Endothelial cell of umbilical vein (primary cell): ENCODE measurements at places on chromosomes 7 and 10. TPM values are rescaled to one million over a fixed set of nuclear protein-coding genes. Genes with fewer than 3 reads are reported as not detected.

GRCh38 chr10:80188713-80189112, 16.6 kb downstream of the ANXA11 start:
- DNase-seq: no peak

- no peak for DNase-seq
These were observed 54.4 kb downstream of the ZNF503 start for GRCh38 chr10:75347186-75347585.

The TMED4 gene
- 63.4 and 65.4 TPM in 2 replicates for total RNA-seq

DNA sequence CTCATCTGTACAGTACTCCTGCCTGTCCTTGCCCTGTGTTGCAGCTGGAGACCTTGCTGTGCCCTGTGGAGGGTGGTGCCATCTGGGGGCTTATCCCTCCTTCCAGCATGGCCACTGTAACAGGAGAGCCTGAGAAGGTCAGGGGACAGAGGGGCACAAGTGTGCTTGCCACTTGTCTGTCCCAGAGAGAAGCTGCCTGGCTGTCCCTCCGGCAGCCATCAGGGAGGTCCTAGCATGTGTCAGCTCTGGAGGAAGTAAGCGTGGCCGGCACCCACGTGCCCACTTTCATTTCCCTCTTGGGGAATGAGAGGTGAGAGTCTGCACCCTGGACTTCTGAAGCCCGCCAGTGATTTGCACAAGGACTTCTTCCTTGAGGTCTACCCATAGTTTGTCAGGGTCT, 97.0 kb upstream of the PPIF start:
- no peak for DNase-seq

The RNLS gene
- total RNA-seq: 2.5 and 3.6 TPM in 2 replicates

GRCh38 chr7:139950881-139951525, 111.7 kb downstream of the PARP12 start:
- no peak for DNase-seq

GRCh38 chr10:30495687-30496086, 61.7 kb downstream of the MAP3K8 start:
- no peak for DNase-seq

- no peak for DNase-seq
These were observed 182.6 kb downstream of the PON1 start for GRCh38 chr7:95141755-95142154.

The SRRM3 gene
- total RNA-seq: 4.8 and 5.4 TPM in 2 replicates

- no peak for DNase-seq
These were observed 21.5 kb downstream of the BTAF1 start for GRCh38 chr10:91944880-91945630.

The KCNIP2 gene
- 2.2 and 3.0 TPM in 2 replicates for total RNA-seq

- DNase-seq: no peak
These were observed 603.5 kb downstream of the ARL4A start for GRCh38 chr7:13290975-13291374.

The SEPTIN14 gene
- total RNA-seq: not detected in 2 replicates

DNA sequence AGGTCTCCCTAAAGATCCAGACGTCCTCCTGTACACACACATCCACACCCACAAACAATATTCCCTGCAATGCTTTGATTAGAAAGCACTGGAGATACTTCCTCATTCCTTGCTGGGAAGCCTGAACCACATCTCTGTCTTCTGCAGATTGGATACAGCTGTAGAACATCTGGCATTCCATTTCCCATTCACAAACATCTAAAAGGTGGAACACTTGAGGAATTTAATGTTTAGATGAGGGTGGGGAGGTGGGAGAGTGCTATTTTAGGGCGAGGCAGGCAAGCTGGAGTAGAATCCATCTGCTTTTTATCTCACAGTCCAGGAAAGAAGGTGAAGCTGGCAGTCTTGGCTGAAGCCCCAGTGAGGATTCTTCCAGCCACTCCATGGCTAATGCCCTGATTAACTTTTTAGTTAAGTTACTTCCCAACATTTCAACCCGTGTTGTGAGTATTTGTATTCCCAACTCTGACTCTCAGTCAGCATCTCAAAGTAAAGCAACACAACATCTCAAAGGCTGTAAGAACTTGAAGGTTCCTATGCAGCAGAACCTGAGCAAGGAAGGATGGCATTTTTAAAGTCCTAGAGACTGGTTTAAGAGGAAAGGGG, 46.1 kb downstream of the CYTH3 start:
- no peak for DNase-seq
